ENCODE measurements at places on chromosomes 5 and 9. TPM values are rescaled to one million over a fixed set of nuclear protein-coding genes. Genes with fewer than 3 reads are reported as not detected.

LRRC19 gene
- not detected for total RNA-seq

KLHL9 gene
- 10.9 TPM for total RNA-seq

LOX gene
- 17.8 TPM for total RNA-seq

PELO gene
- total RNA-seq: 12.8 TPM

PLCXD3 gene
- total RNA-seq: 80.3 TPM

SPOCK1 gene
- 51.2 TPM for total RNA-seq

VCAN gene
- total RNA-seq: 33.2 TPM

FOXD4L4 gene
- total RNA-seq: 0.10 TPM

All from heart left ventricle (tissue), 16 donors.